Bronchial epithelial cell (primary cell): ENCODE measurements at places on chromosomes 5 and 9.

GRCh38 chr9:124284237-124284831, 26.6 kb downstream of the NEK6 start:
- no peak for DNase-seq

DNA sequence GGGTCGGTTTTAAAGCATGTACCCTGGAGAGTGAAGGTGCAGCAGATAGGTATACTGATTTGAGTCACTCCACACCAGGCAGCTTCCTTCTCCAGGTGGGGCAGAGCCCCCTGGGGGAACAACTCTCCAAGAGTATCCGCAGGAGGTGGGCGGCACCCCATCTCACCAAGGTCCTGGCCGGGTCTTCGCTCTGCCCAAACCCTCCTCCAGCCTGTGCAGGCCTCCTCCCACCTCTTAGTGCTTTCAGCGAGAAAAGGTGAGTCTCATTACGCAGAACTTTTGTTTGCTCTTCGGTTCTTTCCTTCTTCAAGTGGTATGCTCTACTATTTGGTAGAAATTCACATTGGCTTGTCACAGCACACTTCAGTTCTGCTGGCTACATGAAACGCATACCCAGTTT, 13.7 kb downstream of the SPACA9 start:
- DNase-seq: no peak

DNA sequence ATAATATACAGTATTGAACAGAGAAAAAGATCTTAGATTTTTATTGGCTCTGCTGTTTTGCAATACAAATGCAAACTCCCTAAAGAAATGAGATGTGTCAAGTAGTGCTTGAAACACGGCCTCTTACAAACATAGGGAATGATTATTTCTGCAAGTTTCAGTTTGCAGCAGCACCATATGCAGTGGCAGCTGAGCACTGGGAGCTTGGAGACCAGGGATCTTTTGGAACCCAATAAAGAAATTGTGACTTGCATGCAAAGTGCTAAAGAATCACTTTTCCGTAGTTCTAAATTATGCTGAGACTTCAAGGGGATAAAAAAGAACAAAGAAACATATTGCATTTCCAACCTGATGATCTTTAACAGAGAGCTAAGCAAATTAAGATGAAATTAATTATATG, 674.6 kb upstream of the ZNF608 start:
- no peak for DNase-seq

DNA sequence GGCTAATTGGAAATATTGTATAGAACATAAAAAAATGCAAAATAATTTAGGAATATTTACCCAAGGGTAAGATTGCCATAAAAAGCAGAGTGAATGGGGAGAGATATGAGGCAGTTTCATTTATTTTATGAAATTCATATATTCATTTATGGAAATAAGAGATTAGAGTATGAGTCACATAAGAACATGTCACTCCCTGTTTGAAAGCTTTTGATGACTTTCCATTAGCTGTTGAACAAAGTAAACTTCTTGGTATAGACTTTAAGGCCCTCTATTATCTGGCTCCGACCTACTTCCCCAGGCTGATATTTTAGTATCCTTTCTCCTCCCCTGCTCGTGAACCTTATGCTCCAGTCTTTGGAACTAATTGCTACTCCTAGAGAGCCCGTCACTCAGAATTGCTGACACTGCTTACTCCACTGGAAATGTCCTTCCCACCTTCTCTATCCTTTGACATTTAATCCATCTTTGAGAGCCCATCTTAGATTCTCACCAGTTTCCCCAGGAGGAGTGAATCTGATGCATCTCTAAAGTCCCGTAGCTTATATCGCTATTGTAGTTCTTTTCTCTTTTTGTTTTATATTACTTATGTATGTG, 8.9 kb upstream of the ACTBL2 start:
- peak; percentile 81 for DNase-seq

- no peak for DNase-seq
These were observed 370.0 kb downstream of the ZSWIM6 start for GRCh38 chr5:61701877-61702602.

DNA sequence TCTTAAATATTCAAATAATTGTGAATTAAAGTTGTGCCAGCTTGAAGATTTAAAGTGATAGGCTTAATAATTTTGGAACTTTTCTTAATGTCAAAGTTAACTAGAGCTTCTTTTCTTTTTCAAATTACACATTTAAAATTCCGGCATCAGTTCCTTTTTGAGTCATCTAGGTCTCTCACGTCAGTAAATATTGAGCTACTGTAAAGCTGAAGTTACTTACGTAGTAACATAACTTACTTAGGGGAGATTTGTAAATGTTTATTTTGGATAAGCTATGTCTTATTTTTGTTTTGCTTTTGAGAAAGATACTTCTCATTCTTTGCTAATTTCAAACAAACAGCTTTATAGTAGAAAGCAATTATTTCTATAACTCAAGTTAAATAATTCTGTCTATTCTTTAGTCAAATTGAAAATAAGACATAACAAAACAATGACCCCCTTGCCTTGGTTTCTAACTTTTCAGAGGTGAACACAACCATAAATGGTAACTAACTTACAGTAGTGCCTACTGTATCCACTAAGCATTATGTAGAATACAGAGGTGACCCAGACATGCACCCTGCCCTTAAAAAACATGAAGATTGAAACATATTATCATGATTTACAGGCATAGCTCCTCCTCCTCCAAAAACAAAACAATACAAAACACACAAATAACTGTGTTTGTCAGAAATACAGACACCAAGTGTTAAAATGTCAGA, 29.8 kb downstream of the CD274 start:
- no peak for DNase-seq

- DNase-seq: no peak
These were observed 454.6 kb upstream of the TUSC1 start for GRCh38 chr9:26132746-26133312.

GRCh38 chr9:135281151-135281550, 193.7 kb downstream of the OLFM1 start:
- no peak for DNase-seq

DNA sequence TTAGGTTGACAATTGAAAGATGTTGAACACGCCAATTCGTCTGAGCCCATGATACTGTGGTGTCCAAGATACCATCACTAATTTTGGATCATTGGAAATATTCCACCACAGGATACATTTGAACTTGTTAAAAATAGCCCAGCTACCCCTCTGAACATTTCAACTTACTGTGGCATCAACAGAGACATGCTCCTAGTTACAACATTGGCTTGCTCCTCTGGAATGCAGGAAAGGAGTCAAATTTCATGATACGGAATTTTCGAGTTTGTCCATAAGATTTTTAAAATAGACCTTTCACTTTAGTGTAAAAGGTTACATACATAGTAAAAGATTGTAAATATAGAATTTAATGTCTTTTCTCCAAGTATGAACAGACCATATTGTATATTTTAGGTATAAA, 12.8 kb downstream of the SEMA5A start:
- DNase-seq: no peak

- no peak for DNase-seq
These were observed 241.5 kb downstream of the TLE4 start for GRCh38 chr9:79813258-79813638.

GRCh38 chr5:18601185-18601584, 966.9 kb downstream of the TAF11L14 start:
- DNase-seq: no peak

- DNase-seq: no peak
These were observed 44.3 kb downstream of the HMCN2 start for GRCh38 chr9:130309689-130310455.

DNA sequence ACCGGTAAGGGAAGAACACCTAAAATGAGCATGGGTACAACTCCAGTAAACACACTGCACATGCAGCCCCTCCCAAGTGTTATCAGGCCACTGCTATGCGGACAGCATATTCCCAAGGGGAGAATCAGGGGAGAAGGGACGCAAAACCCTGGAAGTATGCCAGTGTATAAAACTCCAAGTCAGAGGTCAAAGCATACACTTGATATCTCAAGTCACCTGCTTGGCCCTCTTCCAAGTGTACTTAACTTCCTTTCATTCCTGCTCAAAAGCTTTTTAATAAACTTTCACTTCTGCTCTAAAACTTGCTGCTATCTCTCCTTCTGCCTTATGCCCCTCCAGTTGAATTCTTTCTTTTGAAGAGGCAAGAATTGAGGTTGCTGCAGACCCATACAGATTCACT, 408.1 kb downstream of the HTR1A start:
- DNase-seq: no peak

- DNase-seq: no peak
These were observed 74.7 kb downstream of the VAV2 start for GRCh38 chr9:133917375-133917774.

GRCh38 chr9:12880406-12881015, 105.7 kb downstream of the LURAP1L start:
- no peak for DNase-seq

GRCh38 chr5:14447958-14448911, 133.4 kb upstream of the OTULINL start:
- no peak for DNase-seq
